COR-L47 (cell line): ENCODE measurements at places on chromosomes 4 and X.
A peak's percentile ranks its signal among the peaks of the same experiment; 100 is the strongest.

DNA sequence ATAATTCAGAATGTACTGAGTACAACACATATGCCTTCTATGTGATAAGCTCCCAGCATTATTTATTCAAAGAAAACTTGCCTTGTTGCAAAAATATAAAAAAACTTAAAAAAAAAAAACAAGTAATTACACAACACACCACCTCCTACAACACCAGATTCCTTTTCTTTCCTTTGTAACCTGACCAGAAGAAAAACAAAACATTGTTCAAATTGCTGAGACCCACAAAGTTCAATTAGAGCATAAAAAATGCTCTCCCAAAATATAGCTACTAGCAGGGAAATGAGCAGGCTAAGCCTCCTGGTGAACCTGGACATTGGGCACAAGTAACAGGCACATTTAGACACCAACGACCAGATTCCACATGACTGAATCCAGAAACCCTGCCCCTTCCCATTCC lies 38.3 kb downstream of the MECP2 start:
- no peak for DNase-seq

- no peak for DNase-seq
These were observed 66.9 kb downstream of the PARM1 start for GRCh38 chr4:74999714-75000309.

DNA sequence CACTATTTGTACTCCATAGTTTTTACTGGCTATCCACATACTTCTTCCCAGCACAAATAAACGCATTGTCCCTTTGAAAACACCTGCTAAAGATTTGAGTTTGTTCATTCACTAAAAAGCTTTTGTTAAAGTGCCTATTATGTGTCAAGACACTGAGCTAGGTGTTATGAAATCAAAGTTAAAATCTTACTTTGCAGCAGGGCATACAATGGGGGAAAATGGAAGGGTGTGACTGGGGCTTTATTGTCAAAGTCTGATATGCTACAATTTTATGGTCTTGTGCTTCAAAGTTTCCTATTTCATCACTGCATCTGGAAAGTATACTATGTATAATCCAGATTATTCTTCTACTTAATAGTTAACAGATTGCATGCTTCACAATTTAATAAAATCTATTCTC lies 128.4 kb downstream of the PPP3CA start:
- DNase-seq = no peak

DNA sequence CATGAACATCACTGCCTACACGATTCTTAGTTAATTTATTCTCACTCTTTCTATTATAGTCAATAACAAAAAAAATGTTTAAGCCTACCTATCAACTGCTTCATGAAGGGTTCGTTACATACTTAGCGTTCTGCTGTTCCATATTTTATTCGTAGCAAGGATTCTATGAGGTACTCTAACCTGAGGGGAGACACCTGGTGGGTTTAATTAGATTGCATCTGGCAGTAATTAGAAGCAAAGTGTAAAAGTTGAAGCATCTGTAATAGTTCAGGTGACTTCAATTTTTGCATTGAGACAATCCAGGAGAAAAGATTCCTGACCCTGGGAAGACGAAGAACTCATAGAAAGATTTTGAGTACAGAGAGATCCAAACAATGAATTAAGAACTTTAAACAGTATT lies 1655.8 kb upstream of the TENM3 start:
- peak; percentile 2 for DNase-seq

DNA sequence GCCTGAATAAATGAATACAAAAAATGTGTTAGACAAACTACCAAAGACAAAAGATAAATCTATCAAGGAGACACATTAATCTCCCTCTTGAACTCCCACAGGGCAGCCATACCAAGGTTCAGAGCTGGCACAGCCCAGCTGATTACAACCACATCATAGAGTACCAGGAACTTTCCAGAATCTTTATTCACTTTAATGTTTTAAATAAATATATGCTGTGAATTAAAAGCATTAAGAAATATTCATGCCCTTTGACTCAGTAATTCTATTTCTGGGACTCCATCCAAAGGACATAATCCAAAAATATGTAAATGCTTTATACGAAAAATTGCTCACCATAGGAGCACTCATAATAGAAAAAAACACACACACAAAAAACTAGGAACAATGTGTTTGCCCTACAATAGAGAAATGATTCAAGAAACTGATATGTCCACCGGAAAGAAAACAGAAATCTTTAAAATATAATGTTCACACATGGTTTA lies 126.0 kb downstream of the LDB2 start:
- no peak for DNase-seq

GRCh38 chr4:65450899-65451298 lies 219.4 kb downstream of the EPHA5 start:
- DNase-seq = no peak

- DNase-seq = no peak
These were observed 50.8 kb upstream of the NUDT10 start for GRCh38 chrX:51281758-51282318.

DNA sequence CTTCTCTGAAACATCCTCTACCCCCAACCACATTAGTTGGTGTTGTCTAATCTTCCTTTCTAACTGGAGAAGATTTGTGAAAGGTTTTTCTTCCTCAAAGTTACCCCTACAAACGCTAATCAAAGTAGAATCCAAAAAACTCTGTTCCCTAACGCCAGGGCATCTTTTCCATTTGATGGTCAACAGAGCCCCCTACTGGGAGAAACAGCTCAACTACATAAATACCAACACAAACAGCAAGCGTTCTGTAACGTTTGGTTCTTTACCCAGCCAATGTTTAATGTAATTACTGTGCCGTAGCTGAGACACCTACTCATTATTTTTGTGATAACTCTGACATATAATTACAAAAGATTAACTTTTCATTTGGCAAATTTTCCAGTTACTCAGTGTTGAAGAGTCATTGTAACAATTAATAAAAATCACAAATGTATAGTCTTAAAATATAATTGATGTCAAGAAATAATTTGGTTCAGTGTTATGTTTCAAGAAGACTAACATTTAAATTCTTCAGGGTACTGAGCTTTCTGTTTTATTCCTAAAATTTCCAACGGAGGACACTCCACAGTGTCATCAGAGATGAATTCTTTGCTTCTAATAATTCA lies 94.9 kb upstream of the TBC1D9 start:
- peak; percentile 70 for DNase-seq

DNA sequence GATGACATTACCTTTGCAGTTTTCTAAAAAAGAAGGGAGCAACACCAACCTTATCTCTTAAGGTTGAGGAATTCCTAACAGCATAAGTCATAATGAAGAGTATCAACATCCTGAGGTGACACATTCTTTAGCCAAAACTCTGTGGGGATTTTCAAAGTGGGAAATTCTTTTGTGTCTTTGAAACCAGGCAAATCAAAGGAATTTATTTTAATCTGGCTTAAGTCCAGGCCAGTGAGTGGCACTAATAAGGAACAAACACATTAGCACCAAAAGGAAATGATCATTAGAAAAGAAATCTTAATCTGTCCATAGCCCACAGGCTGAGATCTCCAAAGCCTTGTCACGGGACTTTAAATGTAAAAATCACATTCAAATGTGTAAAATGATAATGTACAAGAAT lies 110.1 kb downstream of the LARP7 start:
- DNase-seq = no peak

DNA sequence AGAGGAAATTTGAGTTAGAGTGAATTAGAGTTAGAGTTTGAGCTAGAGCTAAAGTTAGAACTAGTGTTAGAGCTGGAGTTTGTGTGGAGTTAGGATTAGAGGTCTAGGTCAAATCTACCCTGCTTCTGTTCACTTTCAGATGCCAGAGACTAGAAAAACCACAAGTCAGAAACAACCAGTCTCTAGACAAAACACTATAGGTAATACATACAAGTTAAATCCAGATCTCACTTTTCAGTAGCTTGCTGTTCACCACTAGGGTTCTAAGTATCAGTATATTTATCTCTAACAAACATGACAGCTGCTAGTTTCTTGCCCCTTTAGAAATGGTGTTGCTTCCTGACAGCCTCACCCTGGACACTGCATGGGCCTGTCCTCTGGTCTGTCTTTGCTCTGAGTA lies 300.7 kb downstream of the ARAP2 start:
- DNase-seq = no peak

DNA sequence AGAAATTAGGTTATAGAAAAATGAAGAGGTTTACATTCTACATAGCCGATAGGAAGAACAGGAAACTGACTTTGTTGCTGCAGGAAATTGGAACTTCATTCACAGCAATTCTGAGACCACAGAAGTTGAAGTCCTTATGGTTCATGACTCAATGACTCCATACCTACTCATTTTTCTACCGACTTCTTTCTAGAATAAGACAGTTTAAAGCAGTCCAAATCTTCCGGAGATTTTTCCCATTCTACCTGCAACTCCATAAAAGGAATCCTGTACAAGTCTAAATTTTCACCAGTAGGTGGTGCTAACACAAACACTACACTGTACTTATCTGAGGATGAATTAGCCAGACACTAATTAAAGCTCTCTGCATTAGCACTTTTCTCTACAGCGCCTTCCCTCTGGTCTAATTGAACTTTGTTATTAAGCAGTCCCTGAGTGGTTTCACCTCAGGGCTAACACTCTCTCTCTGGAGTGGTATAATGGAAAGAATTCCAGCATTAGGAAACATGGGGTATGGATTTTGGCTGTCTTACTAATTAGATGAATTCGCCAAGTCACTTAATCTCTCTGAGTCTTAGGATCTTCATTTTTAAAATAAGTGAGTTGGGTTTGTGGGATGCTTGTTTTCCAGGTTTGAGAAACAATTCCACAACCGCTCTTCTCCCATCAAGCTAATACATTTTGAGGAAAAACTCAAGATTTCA lies 167.9 kb downstream of the SMIM20 start:
- peak; percentile 71 for DNase-seq

- DNase-seq = no peak
These were observed 1144.1 kb upstream of the IGFBP7 start for GRCh38 chr4:58254291-58254690.

DNA sequence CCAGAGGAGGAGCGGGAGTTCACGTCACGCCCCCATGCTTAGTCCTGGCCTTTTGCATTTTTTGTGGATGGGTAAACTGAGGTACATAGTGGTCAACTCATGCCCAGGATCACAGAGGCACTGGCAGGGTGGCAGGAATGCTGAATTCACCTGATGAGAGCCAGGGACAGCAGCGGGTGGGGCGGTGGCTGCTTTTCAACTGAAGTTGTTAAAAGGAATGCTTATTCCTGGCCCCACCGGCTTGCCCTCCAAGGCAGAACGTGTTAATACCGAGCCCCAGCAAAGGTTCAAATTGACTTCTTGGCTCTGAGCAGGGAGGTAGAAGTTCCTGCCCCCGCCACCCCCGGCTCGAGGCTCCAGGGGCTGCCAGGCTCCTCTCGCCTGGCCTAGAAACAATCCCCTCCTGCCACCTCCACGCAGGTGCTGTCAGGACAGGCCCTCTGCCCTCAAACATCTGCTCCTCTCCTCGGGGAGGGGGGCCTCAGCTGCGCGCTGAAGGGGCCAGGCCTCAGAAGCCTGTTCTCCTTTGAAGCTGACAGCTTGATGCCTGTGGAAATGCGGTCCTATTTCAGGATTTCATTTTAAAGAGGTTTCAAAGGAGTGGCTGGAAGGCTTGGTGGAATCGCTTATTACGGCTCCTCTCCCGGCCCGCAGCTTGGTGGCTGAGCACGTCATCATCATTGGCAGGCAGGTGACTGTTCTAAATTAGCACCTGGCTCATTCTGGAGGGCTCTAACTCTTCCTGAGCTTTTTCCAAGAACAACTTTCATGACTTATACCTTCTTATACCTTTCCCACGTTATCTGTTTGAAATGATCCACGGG lies 93.0 kb downstream of the PHKA2 start:
- no peak for DNase-seq

- no peak for DNase-seq
These were observed 123.4 kb downstream of the FAM13A start for GRCh38 chr4:88933414-88934160.

GRCh38 chr4:74486905-74487304 lies 42.0 kb downstream of the AREG start:
- no peak for DNase-seq

GRCh38 chr4:4247696-4248028 lies 361 bp downstream of the TMEM128 start:
- DNase-seq = no peak

- no peak for DNase-seq
These were observed 154.4 kb upstream of the KLF3 start for GRCh38 chr4:38509551-38509950.

GRCh38 chr4:15917297-15917696 lies 21.2 kb downstream of the FGFBP1 start:
- DNase-seq = no peak

- no peak for DNase-seq
These were observed 15.8 kb upstream of the CT45A1 start for GRCh38 chrX:135697601-135698000.

GRCh38 chr4:9979101-9979701 lies 42.1 kb downstream of the SLC2A9 start:
- peak; percentile 49 for DNase-seq
